OCI-M1 (cell line): ENCODE measurements at places on chromosomes 11 and 22.

GRCh38 chr11:119578521-119579191 lies 150.3 kb downstream of the NECTIN1 start:
- DNase-seq, result peak; percentile 69

GRCh38 chr22:19968450-19968891 lies 26.9 kb upstream of the TXNRD2 start:
- DNase-seq, result no peak

- no peak for DNase-seq
Observed at GRCh38 chr22:36886016-36886415, 25.2 kb downstream of the NCF4 start.

DNA sequence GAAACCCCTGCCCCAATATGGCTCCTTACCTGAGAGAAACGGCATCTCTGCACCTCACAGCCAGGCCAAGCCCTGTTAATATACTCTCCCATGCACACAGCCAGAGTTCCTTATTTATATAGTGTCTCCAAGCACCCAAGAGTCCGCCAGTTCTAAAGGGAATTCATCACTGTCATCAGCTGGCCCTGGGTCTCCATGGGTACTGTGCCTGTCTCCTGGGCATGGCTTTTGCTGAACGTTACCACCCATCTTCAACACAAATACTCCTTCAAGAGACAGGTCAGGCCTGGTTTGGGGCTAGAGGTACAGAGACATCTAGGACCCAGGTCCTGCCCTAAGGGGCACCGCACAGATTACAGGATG lies 1.6 kb upstream of the ATG16L2 start:
- no peak for DNase-seq

GRCh38 chr22:29811377-29811776 lies 26.7 kb downstream of the ASCC2 start:
- no peak for DNase-seq

GRCh38 chr22:39097098-39098020 lies at the start of gene APOBEC3H:
Gene APOBEC3H, plus strand, starts transcription at chr22:39097244. Its CDS starts 3,035 bp downstream, at chr22:39100279.
- peak; percentile 59 for DNase-seq

- DNase-seq, result no peak
Observed at GRCh38 chr22:42939941-42940653, 74.9 kb downstream of the PACSIN2 start.

DNA sequence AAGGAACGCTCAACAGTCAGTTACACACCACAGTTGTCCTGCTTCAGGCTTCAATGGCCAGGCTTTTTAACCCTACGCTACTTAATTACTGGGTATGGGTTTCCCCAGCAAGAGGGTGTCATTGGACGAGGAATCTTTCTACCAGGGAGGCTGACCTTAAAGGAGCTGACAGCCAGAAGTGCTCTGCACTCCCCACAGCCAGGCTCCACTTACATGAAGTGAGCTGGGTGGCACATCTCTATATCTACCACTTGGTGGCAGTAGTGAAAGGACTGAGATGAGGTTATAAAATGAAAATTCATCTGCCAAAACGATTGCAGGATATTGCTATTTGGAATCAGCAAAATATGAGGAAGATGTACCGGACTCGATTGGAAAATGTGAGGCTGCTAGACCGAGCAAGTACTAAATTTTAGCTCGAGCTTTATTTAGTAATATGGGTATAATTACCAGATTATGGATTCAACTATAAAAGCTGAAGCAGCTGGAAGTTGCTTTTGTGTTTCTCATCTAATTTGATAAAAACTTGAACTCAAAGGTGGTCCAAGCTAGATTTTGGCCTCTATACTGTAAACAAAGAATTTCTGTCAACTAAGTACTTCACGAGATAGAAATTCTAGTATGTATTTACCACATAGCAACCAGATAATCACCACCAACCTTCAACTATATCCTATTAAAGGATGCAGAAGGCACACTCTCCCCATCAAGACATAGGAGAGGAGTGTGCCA lies 53.9 kb upstream of the CEP126 start:
- peak; percentile 61 for DNase-seq

- DNase-seq, result no peak
Observed at GRCh38 chr22:29209624-29209929, 3.9 kb downstream of the EMID1 start.

- DNase-seq, result no peak
Observed at GRCh38 chr11:85685125-85685819, 723 bp downstream of the CCDC89 start.

DNA sequence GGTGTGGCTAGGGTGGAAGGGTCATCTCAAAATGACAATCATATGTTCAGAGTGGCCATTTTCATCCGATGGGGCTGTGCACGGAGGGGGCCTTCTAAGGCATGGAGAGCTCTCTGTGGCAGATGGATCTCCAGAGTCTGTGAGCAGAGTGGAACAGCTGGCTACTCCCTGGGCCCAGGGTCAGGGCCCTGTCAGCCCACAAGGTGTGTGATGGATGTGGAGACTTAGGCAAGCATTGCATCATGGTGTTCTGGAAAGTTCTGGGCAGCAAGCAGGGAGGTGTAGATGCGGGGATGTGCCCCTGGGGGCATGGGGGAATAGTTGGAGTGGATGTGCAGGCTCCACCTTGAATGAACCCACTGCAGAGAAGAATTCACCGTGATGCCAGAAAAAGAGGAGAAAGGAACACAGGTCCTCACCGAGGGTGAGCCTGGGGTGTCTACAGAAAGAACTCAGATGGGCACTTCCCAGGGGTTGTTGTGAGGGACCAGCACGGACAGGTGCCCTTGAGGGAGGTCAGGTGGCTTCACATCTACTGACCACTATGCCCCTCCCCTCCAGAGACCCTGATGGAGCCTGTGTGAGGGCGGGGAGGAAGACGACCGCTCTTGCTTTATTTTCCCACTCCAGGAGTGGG lies 51.1 kb downstream of the CHRDL2 start:
- no peak for DNase-seq

GRCh38 chr11:123815122-123815521 lies 9.0 kb upstream of the OR6M1 start:
- no peak for DNase-seq

GRCh38 chr11:1673446-1674172 lies 23.4 kb upstream of the KRTAP5-6 start:
- no peak for DNase-seq

- DNase-seq, result no peak
Observed at GRCh38 chr22:22944268-22944985, 56.8 kb downstream of the IGLL5 start.

DNA sequence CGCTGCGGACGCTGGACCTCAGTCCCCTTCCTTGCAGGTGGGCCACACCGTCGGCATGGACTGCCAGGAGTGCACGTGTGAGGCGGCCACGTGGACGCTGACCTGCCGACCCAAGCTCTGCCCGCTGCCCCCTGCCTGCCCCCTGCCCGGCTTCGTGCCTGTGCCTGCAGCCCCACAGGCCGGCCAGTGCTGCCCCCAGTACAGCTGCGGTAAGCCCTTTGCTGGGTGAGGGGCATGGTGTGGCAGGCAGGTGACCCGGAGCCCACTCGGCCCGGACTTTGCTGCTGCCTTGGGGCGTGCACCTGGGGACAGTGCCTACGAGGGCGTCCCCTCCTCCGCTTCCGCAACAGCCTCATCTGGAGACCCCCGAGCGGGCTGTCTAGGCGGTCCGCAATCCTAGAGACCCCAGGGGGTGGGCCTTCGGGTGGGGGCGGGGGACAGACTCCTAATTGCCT lies 25.4 kb upstream of the MUC5B start:
- DNase-seq, result no peak

DNA sequence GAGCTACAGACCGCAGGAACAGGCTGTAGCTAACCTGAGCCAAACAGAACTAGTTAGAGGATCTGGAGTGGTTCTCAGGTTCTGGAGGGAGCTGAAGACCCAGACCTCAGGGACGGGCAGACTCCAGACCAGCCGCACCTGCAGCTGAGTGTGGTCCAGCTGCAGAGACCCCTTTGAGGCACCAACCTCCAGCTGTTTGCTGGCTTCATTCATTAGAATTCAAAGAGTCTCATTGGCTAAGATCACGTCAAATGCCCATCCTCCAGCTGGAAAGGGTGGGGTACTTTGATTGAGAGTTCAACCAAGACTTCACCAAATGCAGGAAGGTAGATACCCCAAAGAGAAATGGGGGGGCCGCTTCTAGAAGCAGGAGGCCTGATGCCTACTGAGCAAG lies 13.4 kb upstream of the IL2RB start:
- DNase-seq, result no peak

DNA sequence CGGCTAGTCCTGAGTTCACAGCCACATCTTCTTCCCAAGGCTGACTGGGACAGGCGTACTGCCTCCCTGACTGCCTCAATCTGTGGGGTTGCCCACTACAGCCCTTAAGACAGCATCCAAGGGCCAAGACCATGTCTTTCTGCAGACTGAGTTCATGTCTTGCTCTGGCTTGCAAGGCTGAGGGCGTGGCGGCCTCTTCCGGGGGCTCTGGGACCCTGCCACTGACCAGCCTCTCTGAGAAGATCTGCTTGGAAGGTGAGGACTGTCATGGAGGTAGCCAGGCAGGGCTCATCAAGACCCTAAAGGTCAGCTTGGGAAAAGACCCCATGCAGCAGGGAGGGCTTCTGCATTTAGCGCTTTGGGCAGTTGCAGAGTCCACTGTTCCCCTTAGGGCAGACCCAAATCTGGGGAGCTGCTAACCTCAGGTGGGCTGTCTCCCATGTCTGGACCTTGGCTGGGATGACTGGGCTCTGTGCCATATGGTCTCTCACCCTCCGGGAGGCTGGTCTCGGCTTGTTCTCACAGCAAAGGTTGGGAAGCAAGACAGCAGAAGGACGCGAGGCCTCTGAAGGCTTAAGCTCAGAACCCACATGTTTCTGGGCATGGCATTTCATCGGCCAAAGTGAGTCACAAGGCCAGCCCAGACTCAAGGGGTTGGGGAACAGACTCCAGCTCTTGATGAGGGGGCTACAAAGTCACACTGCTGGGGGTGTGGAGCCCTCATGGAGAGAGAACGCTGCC lies 109.1 kb upstream of the LMO1 start:
- DNase-seq, result no peak

- DNase-seq, result no peak
Observed at GRCh38 chr11:93289782-93290463, 40.6 kb upstream of the DEUP1 start.

DNA sequence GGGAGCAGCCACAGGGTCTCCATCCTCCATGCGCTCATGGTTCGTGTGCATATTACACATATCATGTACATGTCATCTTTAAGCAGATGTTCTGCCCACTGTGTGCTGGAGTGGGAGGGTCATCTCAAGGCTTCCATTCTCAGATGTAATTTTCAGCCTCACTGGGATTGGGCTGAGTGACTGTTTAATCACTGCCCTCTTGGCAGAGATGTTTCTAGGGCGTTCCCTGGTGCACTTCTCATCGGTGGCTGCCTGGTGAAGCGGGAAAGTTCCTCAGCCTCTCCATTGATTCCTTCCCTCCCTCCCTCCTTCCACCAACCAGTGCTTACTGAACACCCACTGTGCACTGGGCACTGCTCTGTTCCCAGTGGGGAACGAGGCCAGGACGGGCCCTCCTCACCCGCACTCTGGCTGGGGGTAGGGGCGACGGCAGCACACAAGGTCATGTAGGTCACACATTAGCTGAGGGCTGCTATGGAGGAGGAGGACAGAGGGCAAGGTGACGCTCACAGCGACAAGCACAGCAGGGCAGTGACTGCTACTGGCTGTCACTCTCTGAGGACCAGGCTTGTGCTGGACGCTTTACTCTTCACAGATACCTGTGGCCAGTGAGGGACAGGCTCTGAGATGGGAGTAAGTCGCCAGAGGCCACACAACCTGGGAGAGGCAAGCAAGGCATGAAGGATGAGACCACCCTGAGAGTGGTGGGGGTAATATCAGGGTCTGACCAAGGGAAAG lies 22.9 kb downstream of the GNAZ start:
- DNase-seq, result no peak

DNA sequence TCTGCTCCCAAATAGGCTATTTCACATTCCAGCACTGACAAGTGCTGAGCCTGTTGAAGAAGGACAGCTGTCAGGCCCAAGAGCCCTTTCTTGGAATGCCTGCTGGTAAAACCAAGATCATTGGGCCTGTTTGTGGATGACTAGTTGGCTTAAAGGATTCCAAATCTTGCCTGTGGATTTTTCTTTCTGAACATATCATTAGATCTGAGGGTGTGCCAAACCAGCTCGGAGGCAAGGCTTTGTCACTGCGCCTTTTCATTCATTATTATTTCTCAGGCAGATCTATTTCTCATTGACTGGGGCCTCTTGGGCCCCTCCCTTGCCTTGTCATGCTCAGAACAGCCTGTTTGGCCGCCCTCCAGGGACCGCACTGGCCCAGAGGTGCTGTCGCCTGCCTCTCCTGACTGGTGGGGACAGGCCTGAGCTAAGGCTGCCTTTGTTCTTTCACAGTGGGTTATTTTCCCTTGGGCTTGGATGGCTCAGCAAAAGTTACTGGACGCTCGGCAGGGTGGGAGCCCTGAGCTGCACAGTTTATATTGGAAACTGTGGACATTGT lies 222.7 kb upstream of the SESN3 start:
- peak; percentile 70 for DNase-seq

DNA sequence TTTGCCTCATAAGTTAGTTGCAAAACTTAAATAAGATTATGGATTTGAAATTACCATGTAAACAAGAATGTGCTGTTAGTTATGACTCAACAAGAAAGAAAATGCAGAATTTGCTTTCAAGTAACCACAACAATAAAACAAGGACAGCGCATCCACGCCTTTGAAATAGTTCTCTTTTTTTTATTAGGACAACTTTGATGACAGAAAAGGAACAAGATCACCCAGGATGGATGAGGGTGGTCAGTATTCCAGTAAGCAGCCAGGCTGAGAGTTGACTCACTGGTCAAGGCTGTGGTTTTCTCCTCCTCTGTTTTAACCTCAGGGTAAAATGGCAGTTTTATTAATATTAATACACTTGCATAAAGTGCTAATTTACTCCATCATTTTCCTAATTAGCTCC lies 544.4 kb downstream of the OPCML start:
- no peak for DNase-seq

DNA sequence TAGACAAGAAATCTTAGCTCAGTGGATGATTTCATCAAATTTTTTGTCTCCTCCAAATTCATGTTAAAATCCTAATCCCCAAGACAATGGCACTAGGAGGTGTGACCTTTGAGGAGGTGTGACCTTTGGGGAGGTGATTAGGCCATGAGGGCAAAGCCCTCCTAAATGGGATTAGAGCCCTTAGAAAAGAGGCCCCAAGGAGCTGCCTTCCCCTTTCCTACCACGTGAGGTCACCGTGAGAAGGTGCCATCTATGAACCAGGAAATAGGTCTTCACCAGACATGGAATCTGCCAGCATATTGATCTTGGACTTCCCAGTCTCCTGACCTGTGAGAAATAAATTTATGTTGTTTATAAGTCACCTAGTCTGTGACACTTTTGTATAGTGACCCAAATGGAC lies 138.7 kb downstream of the TRIM29 start:
- peak; percentile 50 for DNase-seq

- DNase-seq, result no peak
Observed at GRCh38 chr11:69293087-69293486, 868 bp upstream of the MYEOV start.

DNA sequence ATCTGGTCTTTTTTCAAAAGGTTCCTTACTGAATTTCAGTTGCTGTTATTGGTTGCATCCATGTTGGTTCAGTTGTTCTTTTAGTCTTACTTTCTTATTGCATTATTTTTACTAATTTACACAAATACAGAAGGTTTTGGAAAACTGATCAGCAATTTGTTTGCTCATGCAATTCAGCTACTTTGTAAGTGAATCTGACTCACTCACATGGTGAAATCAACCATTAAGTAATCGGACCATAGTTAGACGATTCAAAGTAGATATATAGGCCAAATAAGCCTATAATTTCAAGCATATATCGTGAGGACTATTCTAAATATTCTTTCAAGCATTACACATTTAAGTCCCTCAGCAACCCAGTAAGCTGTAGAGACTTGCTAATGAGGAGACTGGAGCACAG lies 41.7 kb downstream of the CCDC83 start:
- no peak for DNase-seq

- no peak for DNase-seq
Observed at GRCh38 chr11:33633251-33634003, 67.2 kb downstream of the C11orf91 start.

- peak; percentile 54 for DNase-seq
Observed at GRCh38 chr11:96257972-96258934, 84.7 kb downstream of the MAML2 start.
